ENCODE measurements at places on chromosomes 5 and 9.

DNA sequence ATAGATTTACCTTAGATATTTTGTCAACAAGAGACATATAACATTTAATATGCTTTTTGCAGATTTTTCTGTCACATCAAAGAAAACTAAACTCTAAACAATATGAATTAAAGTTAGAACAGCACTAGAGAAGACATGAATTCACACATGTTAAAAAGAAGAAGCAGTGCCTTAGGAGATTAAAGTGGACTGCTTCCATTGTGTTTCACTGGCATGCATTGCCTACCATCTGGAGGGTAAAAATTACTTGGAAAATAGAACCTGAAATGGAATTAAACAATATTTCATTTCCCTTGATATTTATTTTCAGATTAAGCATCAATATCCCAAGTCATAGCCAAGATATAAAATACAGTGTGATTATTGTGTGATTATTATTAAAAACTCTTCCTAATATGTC lies 319.4 kb upstream of the CDH18 start:
- DNase-seq: no peak

GRCh38 chr9:130831077-130831476 lies 4.0 kb upstream of the ABL1 start:
- DNase-seq: no peak

- DNase-seq: no peak
These were observed 53.6 kb upstream of the APC start for GRCh38 chr5:112684121-112684520.

DNA sequence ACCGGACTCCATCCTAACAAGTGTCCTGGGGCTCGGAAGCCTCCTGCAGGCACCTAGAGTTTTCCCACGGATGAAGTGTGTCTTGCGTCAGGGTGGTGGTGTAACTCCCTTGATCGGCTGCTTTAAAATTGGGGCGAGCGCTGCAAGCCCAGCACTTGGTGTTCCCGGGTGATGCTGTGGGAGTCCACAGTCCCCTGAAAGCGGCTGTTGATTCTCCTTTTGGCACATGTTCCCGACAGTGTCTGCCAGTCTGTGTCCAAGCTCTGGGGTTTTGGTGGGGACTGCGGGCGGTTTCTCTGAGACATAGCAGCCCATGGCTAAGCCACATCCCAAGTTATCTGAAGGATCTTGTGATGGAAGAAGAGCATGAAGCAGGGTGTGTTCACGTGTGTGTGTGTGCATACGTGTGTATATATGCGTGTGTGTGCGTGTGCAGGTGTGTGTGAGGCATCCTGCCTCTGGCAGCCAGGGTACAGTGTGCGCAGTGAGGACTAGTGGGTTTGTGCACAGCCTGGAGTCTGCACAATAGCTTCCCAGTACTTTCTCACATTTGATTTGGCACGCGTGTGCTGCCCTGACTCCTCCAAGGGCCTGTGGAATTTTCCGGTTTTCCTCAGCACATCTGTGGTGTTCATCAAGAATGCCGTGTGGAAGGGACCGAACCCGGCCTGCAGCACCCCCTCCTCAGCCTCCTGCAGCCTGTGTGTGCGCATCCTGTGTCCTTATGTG lies 16.9 kb downstream of the SLC25A48 start:
- no peak for DNase-seq

- no peak for DNase-seq
These were observed 356.3 kb upstream of the SMARCA2 start for GRCh38 chr9:1658661-1659362.

- no peak for DNase-seq
These were observed 50.7 kb upstream of the NKD2 start for GRCh38 chr5:957748-958485.

- DNase-seq: no peak
These were observed 30.2 kb upstream of the BASP1 start for GRCh38 chr5:17187011-17187785.

GRCh38 chr9:37327553-37327952 lies 94.9 kb upstream of the GRHPR start:
- no peak for DNase-seq

- DNase-seq: no peak
These were observed 116.2 kb downstream of the DIRAS2 start for GRCh38 chr9:90526386-90526785.

DNA sequence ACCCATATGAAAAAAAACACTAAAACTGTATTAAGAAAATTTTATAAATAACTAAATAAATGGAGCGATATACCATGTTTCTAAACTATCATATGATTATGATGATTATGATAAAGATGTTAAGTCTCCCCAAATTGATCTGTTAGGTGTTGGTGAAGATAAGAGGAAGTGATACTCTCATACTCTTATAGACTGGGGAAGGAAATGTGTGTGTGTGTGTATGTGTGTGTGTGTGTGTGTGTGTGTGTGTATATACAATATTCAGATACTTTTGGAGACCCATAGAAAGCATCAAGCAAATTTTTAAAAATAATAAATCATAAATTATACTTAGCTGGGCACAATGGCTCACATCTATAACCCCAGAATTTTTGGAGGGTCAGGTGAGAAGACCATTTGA lies 62.9 kb downstream of the TMEM232 start:
- no peak for DNase-seq

DNA sequence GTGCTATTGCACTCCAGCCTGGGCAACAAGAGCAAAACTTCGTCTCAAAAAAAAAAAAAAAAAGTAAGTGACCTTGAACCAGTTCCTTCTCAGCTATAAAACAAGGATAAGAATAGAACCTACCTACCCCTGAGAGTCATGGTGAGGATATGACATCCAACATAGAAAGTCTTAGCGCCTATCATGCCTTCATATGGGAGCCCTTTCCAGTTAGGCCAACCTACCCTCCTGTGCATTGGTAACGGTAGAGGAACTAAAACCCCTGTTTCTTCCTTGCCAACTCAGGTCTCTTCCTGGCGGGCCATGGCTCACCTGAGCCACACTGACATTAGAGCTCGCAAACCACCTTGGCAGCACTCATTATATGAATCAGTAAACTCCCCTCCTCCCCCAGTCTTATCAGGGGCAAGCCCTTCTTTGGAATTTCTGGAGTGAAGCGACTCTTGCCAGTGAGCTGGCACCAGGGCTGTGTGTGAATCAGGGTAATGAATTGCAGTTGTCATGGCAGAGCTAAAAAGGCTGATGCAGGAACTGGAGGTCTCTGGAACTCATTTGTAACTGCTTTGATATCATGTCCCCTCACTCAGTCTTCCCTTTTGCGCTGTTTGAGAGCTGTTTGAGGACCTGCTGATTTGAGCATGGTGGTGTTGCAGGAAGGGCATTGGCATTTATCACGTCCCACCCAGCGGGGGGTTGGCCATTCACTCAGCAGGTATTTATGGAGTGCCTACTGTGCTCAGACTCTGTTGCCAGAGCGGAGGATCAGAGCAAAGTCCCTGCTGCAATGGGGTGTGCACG lies 10.3 kb downstream of the WWC1 start:
- no peak for DNase-seq

- no peak for DNase-seq
These were observed 36.5 kb downstream of the ZCCHC7 start for GRCh38 chr9:37156781-37157356.

GRCh38 chr5:1771149-1772065 lies 28.2 kb downstream of the MRPL36 start:
- no peak for DNase-seq

DNA sequence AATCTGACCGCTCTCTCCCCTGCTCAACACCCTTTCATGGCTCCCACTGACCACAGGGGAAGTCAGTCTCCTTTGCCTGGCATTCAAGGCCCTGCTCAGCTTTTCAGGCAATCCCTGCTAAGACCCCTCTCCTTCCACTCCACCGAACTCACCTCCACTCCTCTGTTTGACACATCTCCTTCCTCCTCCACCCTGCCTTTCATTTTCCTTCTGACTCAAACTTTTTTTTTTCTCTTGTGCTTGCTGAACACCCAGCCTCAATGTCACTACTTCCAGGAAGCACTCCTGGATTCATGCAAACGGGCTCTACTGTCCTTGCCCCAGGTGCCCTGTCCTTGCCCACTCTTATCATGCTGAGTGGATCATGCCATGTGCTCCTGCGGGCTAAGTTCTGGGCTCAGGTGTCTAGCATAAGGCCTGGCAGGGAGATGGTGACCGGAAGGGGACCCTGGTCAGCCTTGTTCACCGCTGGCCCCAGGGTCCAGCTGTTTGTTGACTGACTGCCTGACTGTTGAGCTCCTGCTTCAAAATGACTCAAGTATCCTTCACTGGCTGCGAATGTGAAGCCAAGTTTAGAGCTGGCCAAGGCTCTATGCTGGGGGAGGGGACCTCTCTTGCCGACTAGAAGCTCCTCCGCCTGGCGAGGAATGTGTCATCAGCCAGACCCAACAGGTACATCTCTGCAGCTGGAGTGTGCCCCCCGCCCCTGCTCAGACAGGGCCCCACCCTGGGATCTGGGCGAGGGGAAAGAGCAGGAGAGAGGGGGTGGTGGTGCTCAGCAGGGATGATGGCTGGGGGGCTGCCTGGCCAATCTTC lies 6.2 kb downstream of the NR5A1 start:
- DNase-seq: no peak

GRCh38 chr9:107025260-107026035 lies 162.5 kb downstream of the ZNF462 start:
- DNase-seq: no peak

DNA sequence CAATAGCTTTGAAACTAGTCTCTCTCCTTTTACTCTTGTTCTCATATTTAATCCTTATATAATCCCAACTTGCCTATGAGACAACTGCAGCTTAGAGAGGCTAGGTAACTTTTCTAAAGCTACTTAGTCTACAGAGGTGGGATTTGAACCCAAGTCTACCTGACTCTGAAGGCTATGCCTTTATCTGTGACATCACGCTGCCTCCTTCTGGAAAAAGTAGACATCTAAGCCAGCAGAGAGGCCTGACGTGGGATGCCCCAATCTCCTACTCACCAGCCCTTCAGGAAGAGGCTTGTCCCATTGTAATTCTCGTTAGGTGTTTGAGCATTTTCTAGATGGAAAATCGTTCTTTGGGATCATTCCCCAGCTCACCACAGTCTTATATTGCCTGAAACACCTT lies 167.5 kb downstream of the HSPA4 start:
- DNase-seq: no peak

DNA sequence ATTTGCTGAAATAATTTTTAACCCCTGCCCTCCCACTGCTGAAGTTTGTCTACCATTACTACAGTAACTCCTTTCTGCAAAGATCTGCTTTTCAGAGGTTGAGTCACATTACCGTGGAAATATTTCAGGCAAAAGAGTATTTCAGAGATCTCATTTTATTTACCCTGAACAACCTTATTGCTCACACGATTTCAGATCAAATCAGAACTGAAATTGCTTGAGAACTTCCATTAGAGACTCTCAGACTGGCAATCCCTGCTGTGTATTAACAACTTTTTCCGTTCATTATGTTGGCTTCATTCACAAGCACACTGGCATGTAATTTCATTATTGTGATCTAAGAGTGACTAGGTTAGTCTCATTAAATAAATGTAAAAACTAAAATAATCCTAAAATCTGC lies 16.1 kb downstream of the NR6A1 start:
- DNase-seq: no peak

Measured in stimulated activated CD4-positive, alpha-beta T cell treated with anti-CD3 and anti-CD28 coated beads, Interleukin-1b, Interleukin-23, amount 100 ng/mL, for 1 hour (primary cell).